Small intestine (tissue), 16 donors: ENCODE measurements at places on chromosomes 3 and 15.

DNA sequence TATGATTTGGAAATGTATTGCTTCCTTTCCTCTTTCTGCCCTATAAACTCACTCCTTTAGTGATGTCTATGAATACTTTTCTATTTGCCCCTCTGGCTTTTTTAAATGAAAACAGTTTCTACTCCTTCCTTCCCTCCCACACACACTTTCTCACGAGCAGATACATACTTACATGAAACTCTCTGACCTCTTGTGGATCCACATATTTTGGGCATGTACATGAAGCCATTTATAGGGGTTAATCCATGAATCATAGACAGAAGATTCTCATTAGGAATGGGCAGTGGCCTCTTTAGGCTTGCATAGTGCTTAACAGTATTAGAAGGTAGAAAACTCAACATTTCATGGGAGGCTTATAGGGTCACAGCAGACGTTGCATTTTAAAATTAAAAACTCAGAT, 24.8 kb downstream of the ANAPC13 start:
- DNase-seq: no peak

GRCh38 chr3:10816019-10816862, at the start of gene SLC6A11:
Gene SLC6A11 (plus strand): TSS chr3:10816228. CDS start chr3:10816266, 38 bp downstream.
- DNase-seq: peak; percentile 1

- DNase-seq: no peak
Measured at GRCh38 chr3:115280506-115280905, 133.4 kb upstream of the ZBTB20 start.

DNA sequence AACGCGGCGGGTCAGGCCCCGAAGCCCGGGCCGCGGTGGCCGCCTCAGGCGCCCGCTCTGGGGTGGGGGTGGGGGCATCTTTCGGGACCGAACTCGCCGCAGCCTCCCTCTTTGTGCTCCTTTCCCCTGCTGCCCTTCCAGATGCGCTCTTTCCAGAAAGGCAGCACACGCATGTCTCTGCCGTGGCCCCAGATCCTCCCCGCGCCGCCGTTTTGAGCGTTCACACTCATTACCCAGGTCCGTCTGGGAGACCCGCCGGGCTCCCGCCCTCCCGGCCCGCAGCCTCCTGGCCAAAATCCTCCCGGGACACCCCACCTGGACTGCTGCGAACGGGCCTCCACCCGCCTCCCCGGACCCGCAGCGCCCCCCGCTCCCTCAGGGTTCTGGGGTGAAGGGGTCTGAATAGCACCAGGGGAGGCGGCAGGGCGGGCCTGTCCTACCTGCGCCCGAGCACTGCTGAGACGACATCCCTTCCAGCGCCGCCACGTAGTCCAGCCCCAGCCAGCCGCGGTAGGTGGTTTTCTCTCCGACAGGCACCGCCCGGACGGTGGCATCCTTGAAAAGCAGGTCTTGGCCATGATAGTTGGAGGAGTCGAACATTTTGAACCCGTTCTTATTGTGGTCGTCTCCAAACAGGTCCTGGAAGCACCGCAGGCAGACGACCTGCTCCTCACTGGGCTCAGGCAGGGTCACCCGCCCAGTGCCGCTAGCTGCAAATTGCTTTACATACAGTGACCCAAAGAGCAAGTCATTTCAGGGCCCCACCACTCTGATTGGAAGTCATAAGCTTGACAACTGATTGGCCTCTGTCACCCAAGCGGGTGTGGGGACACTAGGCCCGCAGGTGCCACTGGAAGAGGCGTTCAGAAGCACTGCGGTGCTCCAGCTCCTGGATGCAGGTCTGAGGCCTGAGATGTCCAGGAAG, 25.9 kb downstream of the MELTF start:
- peak; percentile 69 for DNase-seq

- peak; percentile 13 for DNase-seq
Measured at GRCh38 chr3:20225769-20226168, 39.8 kb upstream of the SGO1 start.

- no peak for DNase-seq
Measured at GRCh38 chr3:100263583-100263982, 2.8 kb downstream of the TBC1D23 start.

DNA sequence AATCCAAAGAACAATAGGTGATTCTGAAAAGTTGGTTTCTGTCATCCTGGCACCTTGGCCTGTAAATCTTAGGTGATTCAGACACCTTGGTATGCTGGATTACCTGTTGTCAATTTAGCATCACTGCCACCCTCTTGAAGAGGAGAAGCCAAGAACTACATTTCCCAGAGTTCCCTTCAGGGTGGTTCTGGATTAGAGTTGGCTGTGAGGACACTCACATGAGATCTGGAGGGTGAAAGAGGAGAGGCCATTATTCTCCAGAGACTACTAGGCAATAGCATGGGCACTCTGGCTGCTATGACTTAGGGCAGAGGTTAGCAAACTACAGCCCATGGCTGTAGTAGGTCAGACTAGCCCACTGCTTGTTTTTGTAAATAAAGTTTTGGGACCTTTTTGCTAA, 41.7 kb upstream of the CORO2B start:
- DNase-seq: no peak

- peak; percentile 62 for DNase-seq
Measured at GRCh38 chr3:195549931-195550519, 6.9 kb upstream of the PPP1R2 start.

- peak; percentile 93 for DNase-seq
Measured at GRCh38 chr3:197501879-197502620, 53.7 kb downstream of the BDH1 start.

GRCh38 chr3:42608581-42608980, 8.1 kb downstream of the NKTR start:
- no peak for DNase-seq
